ENCODE measurements at places on chromosomes 3 and 15.

- no peak for DNase-seq
Observed at GRCh38 chr15:74376825-74377581, 9.6 kb upstream of the CYP11A1 start.

GRCh38 chr15:82263350-82263749 lies 732 bp downstream of the SAXO2 start:
- DNase-seq = no peak

GRCh38 chr15:44177139-44177538 lies 17.9 kb downstream of the FRMD5 start:
- DNase-seq = no peak

DNA sequence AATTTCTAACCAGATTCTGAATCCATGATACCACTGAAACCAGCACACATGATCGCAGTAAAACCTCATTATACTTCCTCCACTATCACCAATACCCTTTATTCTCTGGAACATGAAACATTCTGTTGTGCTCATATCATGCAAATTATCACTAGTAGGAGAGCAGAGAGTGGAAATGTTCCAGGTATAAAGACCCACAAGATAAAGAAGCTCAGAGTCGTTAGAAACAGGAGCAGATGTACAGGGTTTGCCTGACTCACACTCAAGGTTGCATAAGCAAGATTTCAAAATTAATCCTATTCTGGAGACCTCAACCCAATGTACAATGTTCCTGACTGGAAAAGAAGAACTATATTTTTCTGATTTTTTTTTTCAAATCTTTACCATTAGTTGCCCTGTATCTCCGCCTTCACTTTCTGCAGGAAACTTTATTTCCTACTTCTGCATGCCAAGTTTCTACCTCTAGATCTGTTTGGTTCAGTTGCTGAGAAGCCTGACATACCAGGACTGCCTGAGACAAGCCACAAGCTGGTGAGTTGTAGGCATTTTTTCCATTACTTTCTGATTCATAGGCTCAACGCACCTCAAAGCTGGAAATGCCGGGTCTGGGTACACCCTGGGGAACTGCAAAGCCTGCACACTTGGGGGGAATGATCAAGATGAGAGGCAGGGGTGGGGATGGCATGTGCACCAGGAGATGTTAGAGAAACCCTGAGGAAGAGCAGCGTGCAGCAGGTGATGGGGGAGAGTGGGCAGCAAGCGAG lies at the start of gene CCR2:
CCR2 (plus strand) TSS at position 465 of the 764 bp plus-strand sequence. CDS start 3,417 bp downstream, outside the sequence.
- DNase-seq = no peak

GRCh38 chr3:194034346-194035336 lies 101.3 kb upstream of the HES1 start:
- DNase-seq = no peak

- DNase-seq = no peak
Observed at GRCh38 chr15:41919954-41920538, 26.2 kb upstream of the SPTBN5 start.

DNA sequence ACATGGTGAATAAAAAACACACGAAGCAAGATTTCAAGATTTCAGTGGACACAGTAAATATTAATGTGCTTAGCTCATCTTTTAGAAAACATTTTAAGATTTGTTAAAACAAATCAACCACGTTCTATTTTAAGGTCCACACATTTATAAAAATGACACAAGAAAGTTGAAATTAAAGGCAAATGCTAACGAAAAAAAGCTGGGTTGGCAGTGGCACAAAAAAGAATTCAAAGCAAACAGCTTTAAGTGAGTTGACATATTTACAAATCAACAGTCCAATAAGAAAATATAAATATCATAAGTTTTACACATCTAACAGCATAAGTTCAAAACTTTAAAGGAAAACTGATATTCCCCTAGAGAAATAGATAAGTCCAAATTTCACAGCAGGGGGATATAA lies 430.4 kb upstream of the CCDC54 start:
- DNase-seq = no peak

- no peak for DNase-seq
Observed at GRCh38 chr3:141485641-141486495, 959 bp upstream of the RASA2 start.

- no peak for DNase-seq
Observed at GRCh38 chr15:68641376-68641775, 62.6 kb downstream of the CORO2B start.

GRCh38 chr3:45409921-45410320 lies 21.5 kb downstream of the LARS2 start:
- no peak for DNase-seq

DNA sequence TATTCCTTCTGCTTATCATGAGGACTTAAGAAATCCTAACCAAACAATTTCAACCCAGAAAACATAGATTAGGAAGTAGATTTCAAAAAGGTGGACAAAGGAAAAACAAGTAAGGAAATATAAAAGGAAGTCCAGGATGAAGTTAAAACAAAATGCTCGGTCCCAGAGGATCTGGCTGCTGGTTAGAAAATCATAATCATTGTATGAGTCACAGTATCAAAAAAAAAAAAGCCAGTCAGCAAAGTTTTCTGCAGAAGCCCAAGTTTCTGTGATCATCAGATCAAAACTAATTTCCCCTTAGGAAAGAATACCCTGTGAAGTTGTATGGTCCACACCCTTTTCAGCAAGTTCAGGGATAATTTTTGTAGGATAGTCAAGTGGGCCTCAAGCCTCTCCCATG lies 43.0 kb upstream of the LRTM1 start:
- no peak for DNase-seq

- no peak for DNase-seq
Observed at GRCh38 chr15:60358935-60359682, 38.7 kb downstream of the ANXA2 start.

DNA sequence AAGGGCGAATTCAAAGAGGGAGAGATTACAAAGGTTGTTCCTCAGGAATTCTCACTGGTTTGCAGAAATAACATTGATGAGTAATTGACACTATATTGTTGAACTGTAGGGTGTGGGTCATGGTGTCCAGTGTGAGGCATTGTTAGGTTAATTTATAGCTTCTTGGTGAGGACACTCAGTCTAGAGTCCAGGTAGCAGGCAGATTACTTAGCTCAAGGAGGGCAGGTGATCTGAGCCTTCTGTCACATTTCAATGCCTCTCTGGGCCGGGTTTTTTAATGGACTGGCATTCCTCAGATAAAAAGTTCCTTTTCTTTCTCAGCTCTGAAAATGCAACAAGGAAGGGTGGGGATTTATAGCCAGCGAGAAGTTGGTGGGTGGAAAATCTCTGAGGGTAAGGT lies 194.2 kb upstream of the PROK2 start:
- DNase-seq = no peak

DNA sequence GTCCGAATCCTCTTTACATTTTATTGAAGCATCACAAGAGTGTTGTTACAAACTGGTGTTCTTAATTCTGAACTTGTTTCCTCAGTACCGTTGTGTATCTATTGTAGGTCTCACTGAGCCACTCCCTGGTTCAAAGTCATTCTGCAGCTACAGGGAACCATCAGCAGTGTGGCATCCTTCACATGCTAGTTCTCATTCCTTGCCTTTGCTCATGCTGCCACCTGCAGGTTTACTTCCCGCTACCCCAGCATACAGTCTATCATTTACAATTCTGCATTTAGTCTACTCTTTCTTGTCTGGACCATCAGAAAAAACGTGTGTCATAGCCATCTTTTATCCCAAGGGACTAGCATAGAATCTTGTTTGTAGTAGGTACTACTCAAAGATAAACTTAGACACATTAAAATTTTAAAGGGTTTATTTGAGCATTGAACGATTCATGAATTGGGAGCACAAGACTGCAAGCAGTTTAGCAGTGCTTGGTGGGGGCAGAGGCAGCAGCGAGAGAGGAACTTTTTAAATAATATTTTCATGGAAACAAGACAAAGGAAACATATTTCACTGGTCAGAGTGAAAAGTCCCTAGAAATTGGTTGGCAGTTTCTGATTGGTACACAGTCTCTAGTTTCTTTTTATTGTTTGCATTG lies 402.1 kb downstream of the CADM2 start:
- DNase-seq = no peak

- DNase-seq = no peak
Observed at GRCh38 chr3:58184309-58184981, 26.3 kb downstream of the DNASE1L3 start.

DNA sequence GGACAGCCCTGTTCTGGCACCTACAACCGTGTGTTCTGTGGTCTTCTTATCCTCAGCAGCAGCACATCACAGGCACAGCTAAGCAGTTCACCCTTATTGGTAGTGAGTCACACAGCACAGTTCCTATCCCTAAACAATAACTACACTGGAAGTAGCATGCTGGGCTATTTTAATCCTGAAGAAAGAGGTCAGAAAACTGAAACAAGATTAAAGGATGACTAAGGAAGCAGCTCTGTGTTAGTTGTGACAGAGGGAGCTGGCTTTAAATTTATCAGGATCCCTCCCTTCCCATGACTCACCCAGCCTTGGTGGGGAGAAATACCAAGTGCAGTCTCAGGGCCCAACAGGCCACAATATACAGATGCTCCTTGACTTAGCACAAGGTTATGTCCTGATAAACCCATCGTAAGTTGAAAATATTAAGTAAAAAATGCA lies 144.3 kb downstream of the ERC2 start:
- DNase-seq = no peak

GRCh38 chr3:23778446-23778845 lies 27.3 kb upstream of the UBE2E1 start:
- DNase-seq = no peak

DNA sequence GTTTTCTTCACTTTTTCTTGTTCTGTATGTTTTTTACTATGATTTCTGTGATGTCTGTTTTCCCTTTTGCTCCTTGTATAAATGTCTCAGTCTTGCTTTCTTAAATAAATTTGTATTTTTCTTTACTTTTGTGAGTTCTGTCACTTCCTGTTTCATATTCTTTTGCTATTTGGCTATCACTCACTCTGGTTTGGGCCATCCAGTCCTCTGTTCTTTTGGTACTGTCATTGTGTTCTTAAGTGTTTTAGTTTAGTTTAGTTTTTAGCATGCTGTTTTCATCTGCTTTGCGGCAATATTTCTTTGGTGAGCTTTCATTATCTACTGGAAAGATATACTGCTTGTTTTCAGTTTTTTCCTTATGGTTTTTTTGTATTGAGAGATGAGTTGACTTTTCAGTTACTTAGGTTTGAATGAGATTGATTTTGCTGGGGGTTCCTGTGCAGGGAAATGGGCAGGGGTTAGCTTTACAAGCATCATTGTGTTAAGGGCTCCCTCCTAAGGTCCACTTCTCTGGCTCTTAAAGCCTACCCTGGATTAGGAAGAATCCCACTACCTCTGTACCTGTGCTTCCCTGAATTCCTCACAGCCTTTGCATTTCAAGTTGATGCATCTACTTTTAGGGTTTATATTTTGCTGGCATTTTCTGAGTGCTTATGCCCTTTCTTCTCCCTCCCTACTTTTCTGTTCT lies 35.1 kb downstream of the PDCD6IP start:
- no peak for DNase-seq

DNA sequence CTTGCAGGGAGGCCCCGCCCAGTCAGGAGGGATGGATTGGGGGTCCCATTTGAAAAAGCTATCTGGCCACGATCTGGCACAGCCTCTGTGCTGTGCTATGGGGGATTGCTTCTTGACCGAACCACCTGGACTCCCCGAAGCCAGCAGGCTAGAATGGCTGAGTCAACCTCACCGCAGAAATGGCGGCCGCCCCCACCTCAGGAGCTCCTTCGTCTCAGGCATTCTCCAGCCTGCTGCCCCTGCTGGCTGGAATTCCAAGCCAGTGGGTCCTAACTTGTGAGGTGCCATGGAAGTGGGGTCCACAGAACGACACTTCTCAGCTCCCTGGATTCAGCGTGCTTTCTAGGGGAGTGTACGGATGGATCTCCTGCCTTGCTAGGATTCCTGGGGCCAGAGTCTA lies 180.5 kb upstream of the TRIM42 start:
- DNase-seq = no peak

DNA sequence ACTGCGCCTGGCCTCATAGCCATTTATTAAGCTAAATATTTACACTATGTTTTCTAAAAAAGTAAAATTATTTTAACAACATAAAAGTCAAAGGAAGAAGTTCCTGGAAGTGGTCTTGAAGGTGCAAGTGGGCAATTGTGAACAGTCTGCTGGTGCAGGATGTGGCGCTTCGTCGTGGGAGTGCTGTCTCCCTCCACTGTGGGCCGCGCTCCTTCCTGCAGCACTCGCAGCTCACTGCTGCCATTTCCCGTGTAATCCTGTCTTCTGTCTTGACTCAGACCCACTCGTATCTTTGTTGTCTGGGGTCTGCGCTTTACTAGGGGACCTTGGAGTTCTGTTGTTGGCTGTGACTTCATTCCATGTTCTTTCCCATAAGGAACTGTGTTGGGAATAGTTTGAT lies 56.3 kb downstream of the APBA2 start:
- no peak for DNase-seq

- no peak for DNase-seq
Observed at GRCh38 chr3:3177861-3178497, 1.5 kb downstream of the CRBN start.

GRCh38 chr15:28001641-28002040 lies 97.5 kb downstream of the OCA2 start:
- DNase-seq = no peak

DNA sequence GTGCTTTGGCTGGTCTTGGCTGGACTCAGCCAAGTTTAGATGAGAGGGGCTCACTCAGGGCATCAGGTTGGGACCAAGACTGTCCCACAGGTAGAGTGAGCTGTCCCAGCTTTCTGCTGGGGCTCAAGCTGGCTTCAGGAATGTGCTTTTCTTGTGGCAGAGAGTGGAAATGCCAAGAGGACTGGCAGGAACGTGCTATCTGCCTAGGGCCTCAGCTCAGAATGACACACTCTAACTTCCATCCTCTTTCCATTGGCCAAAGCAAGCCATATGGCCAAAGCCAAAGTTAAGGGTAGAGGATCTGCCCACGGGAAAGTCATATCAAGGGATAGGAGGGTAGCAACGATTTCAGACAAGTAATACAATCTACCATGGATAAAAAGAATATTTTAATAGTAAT lies 178.8 kb downstream of the ABHD5 start:
- no peak for DNase-seq

DNA sequence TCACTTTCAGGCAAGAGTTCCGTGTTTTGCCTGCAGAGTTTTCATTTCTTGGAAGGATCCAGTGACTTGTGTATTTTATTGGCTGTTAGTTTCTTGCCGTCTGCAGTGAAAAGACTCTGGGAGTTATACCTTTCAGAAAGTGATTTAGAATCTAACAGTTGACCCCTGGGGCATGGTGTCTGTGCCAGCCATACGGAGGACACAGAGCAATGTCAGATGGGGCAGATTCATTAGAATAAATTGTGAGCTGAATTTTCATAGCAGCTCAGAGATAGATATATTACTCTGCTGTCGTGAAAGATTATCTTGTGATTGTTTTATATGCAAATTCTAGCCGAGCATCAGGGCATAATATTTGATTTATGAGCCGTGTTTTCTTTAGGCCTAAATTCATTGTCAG lies 131.6 kb downstream of the SV2B start:
- no peak for DNase-seq

DNA sequence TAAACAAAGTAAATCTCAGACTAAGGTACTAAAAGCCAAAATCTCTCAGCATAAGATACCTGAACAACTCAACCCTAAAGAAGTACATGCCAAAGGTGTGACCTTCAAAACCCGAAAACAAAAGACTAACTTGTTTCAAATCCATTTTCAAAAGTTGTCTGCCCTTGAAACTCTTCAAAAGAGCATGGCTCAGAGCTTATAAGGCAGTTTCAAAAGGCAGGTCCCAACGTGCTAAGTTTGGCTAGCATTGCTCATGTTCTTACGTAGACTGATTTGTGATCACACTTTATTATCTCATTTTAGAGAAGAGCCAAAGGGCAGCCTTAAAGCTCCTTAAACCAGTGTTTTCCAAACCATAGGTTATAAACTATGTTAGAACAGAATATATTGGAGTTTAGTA lies 112.2 kb downstream of the FEZF2 start:
- DNase-seq = no peak

Measured in activated T-helper 9 cell treated with anti-CD3 and anti-CD28 coated beads, Interleukin-2, amount 50 U/mL, for 16 hours (primary cell).